Stomach (tissue), 19 donors: ENCODE measurements at places on chromosomes 5 and 9.

DNA sequence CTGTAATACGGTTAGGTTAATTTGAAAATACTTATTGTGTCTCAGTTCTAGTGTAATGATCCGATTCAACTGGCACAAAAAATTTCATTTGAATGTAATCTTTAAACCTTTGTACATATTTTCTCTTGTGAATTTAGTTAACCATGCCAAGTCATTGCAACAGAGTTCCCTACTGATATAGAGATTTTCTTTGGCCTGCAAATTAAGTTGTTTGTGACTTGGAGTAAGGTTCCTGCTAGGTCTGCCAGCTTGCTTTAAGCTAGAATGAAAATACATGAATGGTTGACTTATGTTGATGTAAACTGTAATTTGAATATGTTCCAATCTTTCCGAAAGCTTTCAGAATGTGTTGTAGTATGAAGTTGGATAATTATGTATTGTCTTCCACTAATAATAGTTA lies 1004.1 kb upstream of the EDIL3 start:
- H3K27ac ChIP-seq = no peak overlapping the region
- no peak overlapping the region for H3K4me3 ChIP-seq
- H3K4me1 ChIP-seq = no peaks in the 10 kb centered on the region
- no peaks in the 10 kb centered on the region for H3K27me3 ChIP-seq
- no peaks in the 10 kb centered on the region for H3K36me3 ChIP-seq
- DNase-seq = no peak

GRCh38 chr5:176608937-176609723 lies 826 bp downstream of the GPRIN1 start:
- no peak overlapping the region for H3K27ac ChIP-seq
- peak overlapping the region; percentile 62 for H3K4me3 ChIP-seq
- H3K4me1 ChIP-seq = peaks cover 27% of the 10 kb centered on the region
- no peaks in the 10 kb centered on the region for H3K36me3 ChIP-seq
- DNase-seq = no peak
- H3K27me3 ChIP-seq = peaks cover 28% of the 10 kb centered on the region

DNA sequence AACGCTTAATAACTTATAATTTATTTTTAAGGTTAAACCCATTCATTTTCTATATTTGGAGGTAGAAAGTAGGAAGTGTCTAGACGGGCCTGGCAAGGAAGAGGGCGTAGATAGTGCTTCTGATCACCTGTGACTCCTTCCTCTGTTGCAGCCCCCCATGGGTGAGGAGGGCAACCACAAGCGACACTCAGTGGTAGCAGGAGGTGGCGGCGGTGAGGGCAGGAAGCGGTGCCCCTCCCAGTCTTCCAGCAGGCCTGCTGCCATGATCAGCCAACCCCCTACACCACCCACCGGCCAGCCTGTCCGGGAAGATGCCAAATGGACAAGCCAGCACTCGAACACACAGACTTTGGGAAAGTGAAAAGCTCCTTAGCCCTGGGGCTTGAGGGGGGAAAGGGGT lies 36.7 kb downstream of the FAXDC2 start:
- no peaks in the 10 kb centered on the region for H3K27me3 ChIP-seq
- H3K4me1 ChIP-seq = peaks cover 11% of the 10 kb centered on the region
- peak overlapping the region; percentile 11 for H3K27ac ChIP-seq
- no peak for DNase-seq
- no peak overlapping the region for H3K4me3 ChIP-seq

- no peak for DNase-seq
- no peak overlapping the region for H3K27ac ChIP-seq
- no peak overlapping the region for H3K4me3 ChIP-seq
- H3K27me3 ChIP-seq = no peaks in the 10 kb centered on the region
- no peaks in the 10 kb centered on the region for H3K4me1 ChIP-seq
- H3K36me3 ChIP-seq = no peaks in the 10 kb centered on the region
Measured at GRCh38 chr9:78609450-78609849, 312.5 kb downstream of the PSAT1 start.

- no peak overlapping the region for H3K27ac ChIP-seq
- H3K36me3 ChIP-seq = no peaks in the 10 kb centered on the region
- no peak for DNase-seq
- no peak overlapping the region for H3K4me3 ChIP-seq
- no peaks in the 10 kb centered on the region for H3K27me3 ChIP-seq
- no peaks in the 10 kb centered on the region for H3K4me1 ChIP-seq
Measured at GRCh38 chr5:137095597-137095996, 403.5 kb downstream of the SPOCK1 start.

DNA sequence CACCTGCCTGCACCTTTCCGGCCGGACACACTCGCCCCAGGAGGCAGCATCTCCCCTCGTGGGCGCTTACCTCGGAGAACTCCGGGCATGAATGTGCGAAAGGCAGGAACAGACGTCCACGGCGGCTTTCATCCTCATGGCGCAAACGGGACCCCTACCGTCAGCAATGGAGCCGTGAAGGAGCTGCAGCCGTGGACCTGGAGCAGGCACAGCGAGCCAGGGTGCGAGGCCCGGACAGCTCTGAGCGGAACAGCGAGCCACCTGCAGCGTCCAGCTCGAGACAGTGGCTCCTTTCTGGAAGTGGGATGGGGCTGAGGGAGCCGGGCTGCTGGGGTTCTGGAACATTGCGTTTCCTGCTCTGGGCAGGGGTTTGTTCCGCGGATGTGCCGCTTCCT lies 7.8 kb upstream of the SLC6A19 start:
- H3K27me3 ChIP-seq = no peaks in the 10 kb centered on the region
- no peak for DNase-seq
- H3K4me1 ChIP-seq = no peaks in the 10 kb centered on the region
- no peaks in the 10 kb centered on the region for H3K36me3 ChIP-seq
- H3K27ac ChIP-seq = no peak overlapping the region
- H3K4me3 ChIP-seq = no peak overlapping the region

DNA sequence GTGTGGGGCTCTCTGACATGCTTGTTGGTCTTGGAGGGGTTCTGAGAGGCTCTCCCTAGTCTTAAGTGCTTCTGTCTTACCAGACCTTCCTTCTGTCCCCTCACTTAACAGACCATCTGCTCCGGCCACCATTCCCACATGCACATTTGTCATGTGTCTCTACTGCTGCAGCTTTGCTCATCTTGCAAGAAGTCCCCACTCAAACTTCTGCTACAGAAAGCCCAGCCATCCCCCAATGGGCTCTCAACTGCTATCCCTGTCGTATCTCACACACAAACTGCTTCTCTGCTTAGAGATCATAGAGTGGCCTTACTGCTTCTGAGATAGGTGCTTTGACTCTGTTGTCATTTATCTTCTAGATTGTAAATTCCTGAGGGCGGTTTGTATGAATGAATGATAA lies 69.4 kb downstream of the NUP214 start:
- peaks cover 90% of the 10 kb centered on the region for H3K36me3 ChIP-seq
- DNase-seq = no peak
- H3K27ac ChIP-seq = no peak overlapping the region
- H3K27me3 ChIP-seq = no peaks in the 10 kb centered on the region

DNA sequence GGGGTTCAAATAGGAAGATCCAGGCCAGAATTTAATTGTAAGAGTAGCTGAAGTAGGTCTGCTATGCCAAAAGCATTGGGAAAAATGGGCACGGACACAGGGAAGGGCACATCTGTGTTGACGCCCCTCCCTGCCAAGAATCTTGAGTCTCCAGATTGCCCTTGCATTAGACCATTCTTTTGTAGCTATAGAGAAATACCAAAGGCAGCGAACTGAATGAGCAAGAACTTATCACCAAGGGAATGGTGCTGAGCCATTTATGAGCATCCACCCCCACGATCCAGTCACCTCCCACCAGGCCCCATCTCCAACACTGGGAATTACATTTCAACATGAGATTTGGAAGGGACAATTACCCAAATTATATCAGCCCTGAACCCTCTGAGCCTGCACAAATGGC lies 18.0 kb upstream of the GDA start:
- H3K4me3 ChIP-seq = no peak overlapping the region
- H3K36me3 ChIP-seq = no peaks in the 10 kb centered on the region
- no peaks in the 10 kb centered on the region for H3K4me1 ChIP-seq
- no peak for DNase-seq
- no peak overlapping the region for H3K27ac ChIP-seq

GRCh38 chr5:131264451-131265099 lies 722 bp downstream of the CDC42SE2 start:
- peak overlapping the region; percentile 96 for H3K27ac ChIP-seq
- peak; percentile 52 for DNase-seq
- H3K27me3 ChIP-seq = no peaks in the 10 kb centered on the region

DNA sequence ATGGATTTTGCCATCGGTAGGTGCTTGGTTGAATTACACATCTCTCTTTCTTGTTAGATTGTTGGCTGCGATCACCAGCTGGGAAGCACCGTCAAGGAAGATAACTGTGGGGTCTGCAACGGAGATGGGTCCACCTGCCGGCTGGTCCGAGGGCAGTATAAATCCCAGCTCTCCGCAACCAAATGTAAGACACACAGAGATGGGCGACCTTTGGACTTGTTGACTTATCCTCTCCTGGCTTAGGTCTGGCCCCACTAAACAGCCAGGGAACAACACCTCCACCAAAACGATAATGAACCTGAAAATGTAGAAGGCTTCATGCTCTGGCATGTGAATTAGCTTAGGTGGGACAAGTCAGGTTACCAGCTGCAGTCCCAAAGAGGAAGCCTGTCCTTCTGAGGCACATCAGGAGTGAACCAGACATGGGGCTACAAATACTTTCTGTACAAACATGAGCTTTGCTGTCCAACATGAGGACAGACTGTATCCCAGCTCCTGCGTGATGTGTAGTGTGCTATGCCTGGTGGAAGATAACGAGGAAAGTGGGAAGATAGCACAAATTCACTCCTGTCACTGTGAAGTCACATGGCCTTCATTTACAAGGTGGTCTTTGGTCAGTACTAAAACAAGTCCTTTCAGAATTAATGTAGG lies 148.4 kb downstream of the ADAMTSL1 start:
- no peak for DNase-seq
- no peaks in the 10 kb centered on the region for H3K27me3 ChIP-seq
- no peak overlapping the region for H3K4me3 ChIP-seq
- no peaks in the 10 kb centered on the region for H3K4me1 ChIP-seq
